ENCODE measurements at places on chromosomes 16 and 17.

DNA sequence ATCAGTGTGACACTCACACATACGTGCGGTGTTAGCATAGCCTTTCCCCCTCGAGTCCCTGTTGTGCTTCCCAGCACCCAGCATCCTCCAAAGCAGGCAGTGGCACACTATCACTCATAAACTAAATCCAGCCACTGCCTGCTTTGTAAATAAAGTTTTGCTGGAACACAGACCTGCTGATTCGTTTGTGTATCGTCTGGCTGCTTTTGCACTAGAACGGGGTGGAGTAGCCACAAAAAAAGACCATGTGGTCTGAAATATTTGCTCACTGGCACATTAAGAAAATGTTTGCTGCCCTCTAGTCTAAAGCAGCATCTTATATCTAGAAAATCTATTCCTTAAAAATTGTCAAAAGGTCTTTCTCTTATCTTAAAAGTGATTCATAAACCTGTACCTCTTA lies 341.2 kb upstream of the ZFHX3 start:
- DNase-seq = no peak

DNA sequence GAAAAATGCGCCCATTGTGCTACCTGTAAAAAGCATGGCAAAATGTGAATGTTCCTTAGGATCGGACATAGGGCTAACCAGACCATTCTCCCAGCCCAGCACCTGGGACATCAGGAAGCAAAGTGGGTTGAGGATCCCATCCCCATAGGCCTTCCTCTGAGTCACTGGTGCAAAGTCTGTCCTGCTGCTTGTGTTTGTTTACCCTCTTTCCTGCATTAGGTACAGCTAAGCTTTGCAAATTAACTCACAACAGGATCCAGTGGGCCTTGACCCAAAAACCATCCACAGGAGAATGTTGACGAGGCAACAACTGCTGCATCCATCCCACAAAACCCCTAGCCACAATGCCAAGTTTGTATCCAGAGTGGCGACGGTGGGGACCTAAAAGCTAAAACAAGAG lies 106.2 kb downstream of the GRIN2A start:
- DNase-seq = no peak

DNA sequence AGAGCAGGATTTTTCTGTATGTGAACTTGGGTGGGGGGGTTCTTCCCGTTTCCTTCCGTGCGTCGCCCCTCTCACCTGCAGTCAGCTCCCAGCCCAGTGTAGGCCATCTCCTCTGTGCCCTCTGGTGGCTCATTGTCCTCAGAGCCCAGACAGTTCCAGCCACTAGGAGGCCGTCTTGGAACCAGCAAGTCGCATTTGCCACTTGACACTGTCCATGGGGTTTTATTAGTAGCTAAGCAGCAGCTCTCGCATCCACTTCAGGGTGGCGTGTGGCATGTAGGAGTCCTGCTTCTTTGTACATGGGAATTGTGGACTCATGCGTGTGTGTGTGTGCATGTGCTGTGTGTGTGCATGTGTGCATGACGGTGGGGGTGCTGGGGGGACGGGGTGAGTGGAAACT lies 74.0 kb downstream of the SEC14L1 start:
- no peak for DNase-seq

DNA sequence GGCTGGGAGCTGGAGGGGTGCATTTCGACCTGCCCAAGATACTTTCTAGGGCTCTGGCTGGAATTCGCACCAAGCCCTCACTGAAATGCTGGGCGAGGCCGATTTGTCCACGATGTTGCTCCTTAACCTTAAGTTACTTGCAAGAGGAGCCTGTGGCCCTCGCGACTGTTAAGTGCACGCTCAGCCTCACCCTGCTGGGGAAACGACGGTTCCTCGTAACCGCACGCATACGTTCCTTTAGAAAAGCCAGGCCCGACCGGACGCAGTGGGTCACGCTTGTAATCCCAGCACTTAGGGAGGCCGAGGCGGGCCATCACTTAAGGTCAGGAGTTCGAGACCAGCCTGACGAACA lies 607 bp upstream of the NCOR1 start:
- DNase-seq = peak; percentile 28

DNA sequence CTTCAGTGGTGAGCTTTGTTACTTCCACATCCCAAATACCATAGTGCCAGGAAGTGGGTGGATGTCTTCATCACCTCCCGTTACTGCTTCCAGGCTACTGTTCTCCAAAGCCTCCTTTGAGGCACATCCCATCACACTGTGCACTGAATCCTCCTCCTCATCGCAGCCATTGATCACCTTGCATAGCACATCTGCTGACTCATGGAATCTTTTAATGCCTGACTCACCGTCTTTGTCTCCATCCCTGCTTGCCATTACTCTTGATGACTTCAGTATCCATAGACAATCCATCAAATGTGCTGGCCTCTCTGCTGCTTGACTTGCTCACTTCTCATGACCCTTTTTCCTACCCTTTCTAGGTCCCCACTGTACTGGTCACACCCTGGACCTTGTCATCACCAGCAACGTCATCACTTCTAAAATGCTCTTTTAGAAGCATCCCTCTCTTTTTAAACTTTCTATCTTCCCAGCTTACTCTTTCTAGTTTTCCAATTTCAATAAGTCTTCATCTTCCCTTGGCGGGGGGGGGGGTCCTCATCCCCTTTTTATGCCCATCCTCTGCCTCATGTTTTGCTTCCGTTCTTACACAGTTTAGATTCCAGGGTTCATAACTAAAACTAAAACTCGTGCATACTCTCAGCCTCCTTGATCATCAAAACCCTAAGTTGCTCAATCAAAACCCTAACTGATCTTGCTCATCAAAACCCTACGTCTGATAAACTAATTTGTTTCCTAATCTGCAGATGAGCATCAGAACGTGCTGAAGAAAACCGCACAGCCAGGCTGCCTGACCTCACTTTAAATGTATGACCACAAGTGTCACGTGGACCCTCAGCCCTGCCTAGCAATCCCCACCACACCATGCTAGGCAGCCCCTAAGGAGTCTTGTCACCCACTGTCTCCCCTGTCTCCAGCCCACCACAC lies 289.7 kb upstream of the ZFHX3 start:
- no peak for DNase-seq

DNA sequence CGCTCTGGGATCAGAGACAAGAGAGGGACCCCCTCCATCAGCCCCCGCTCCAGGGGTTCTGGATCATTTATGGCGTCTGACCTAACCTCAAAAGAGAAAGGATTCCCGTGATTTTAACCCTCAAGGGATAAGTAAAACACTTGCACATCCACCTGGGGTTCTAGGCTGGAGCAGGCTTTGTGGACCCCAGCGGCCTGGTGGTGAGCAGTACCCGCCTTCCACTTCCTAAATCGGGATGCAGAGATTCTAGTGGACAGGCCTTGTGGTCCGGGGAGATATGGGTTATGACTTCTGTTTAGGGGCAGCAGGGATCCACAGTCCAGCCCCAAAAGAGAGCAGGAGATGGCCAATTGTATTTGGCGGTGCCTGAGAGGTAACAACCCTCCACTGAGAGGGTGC lies 684 bp upstream of the PITPNM3 start:
- DNase-seq = no peak

GRCh38 chr17:43832168-43832975 lies 574 bp downstream of the MPP3 start:
- no peak for DNase-seq

- no peak for DNase-seq
Observed at GRCh38 chr17:50134206-50135110, 4.5 kb upstream of the SAMD14 start.

DNA sequence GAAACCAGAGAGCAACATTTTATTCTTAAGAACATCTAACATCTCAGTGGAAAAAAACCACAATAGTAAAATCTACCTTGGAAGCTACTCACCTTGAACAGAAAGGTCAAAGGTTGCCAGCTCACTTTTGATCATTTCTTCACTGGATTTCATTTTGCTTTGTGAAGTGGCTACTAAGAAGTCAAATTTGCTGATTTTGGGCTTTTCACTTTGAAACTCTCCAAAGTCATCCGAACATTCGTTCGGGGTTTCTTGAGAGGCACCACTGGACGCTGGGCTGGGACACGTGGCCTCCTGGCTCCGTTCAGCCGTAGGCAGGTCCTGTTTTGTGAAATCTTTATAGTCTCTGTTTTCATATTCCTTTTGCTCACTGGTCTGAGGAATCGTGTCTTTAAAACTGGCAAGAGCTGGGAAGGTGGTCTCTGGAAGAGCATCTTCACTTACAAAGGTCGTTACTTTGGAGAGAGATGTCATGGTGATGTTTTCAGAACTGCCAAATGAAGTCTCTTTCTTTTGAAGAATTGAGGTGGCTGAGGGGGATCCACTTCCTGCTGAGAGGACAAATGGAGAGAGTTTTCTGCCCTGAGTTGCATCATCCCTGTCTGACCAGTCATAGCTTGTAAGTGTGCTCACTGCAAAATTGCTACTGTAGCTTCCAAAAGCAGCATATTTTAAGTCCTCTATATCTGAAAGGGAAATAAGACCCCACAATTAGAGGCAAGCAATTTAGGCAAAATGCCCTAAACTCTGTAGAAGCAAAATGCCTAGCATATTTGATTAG lies 52.4 kb downstream of the DUSP14 start:
- no peak for DNase-seq

DNA sequence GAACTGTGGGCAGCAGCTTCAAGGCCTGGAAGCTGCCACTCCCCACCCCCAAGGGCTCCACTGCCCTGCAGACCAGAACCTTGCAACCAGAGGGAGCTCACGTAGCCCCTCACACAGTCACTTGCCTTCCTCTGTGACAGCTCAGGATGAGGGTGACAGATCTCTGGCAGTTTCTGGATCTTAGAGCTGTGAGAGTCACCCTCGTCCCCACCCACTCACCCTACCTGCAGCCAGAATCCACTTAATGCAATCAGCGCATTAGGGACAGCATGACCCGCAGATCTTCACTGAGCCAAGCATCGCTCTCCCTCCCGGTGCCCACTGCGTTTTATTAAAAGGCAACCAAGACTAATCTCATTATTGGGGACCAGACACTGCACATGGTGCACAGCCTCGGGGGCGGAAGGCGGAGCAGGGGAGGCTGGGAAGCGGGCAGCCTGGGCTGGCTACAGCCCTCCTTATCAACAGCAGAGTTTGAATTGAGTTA lies 3.5 kb downstream of the CYB561 start:
- no peak for DNase-seq

- no peak for DNase-seq
Observed at GRCh38 chr16:57752581-57753447, 17.2 kb downstream of the KATNB1 start.

DNA sequence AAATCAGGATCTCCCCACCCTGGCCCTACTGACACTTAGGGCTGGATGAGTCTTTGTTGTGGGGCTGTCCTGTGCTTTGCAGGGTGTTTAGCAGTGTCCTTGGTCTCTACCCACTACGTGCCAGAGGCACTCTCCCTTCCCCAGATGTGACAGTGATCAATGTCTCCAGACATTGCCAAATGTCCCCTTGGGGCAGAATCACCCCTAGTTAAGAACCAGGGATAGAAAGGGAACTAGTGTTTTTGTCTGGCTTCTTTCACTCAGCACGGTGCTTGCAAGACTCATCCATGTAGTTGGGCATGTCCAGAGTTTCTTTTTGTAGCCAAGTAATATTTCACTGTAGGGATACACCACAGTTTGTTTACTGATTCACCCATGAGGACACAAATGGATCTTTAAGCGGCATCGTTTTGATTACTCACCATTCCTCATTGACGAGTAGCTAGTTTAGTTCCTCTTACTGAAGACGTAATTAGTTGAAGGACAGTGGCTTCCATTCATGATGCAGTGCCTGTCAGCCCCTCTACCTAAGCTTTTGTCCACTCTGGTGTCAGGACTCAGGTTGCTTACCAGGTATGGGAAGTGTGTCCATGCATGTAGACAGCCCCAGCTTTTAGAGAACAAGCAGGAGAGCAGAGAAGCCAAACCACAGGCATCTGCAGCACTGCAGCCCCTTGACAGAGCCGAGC lies 26.0 kb upstream of the ITGB4 start:
- DNase-seq = no peak

- no peak for DNase-seq
Observed at GRCh38 chr16:12141073-12141951, 164.8 kb downstream of the SNX29 start.

DNA sequence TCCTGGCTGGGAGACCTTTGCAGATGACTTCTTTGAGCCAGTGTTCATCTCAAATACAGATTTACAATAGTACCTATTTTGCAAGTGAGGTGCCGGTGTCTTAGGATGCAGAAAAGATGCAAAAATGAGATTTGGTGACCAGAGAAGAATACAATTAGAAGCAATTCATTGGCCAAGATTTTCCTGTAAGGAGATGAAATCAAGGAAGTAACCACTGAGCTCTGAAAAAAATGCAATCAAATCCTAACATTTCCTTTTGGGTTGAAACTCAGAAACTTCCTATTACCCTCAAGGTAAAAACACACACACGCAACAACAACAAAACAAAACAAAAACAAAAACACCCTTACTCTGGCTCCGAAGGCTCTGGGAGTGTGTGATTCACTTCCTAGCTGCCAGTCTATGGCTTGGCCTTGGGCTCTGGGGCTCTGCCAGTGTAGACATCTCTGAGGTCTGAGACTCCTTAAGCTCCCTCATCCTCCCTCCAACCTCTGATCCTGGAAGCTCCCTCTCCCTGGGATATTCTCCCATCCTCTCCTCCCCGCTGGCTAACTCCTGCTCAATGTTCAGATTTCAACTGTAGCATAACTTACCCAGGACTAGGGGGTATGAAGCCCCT lies 16.8 kb upstream of the MT4 start:
- DNase-seq = no peak

GRCh38 chr16:67842509-67843342 lies 606 bp downstream of the THAP11 start:
- peak; percentile 48 for DNase-seq

DNA sequence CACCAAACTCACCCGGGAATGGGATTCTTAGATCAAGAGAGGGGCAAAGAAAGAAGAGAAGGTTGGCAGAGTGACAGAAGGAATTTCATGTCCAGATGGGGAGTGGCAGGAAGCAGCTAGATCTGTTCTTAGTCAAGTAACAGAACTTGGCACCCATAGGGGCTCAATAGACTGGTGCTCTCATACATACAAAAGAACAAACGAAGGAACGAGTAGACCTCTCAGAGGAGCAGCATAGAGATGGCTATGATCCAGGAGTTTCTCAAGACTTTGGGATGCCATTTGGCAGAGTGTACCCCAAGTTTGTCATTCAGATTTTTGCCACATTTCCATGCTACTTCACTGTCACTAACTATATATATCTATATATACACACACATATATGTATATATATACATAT lies 47.9 kb downstream of the GINS3 start:
- no peak for DNase-seq

- DNase-seq = no peak
Observed at GRCh38 chr17:42180411-42180921, 476 bp downstream of the KCNH4 start.

- no peak for DNase-seq
Observed at GRCh38 chr16:89862732-89863131, 10.7 kb upstream of the TCF25 start.

Data from activated T-cell treated with anti-CD3 and anti-CD28 coated beads for 24 hours (primary cell).